ENCODE measurements at places on chromosomes 6 and 20. TPM values are rescaled to one million over a fixed set of nuclear protein-coding genes. Genes with fewer than 3 reads are reported as not detected.

- DNase-seq, result no peak
- no peak overlapping the region for H3K4me3 ChIP-seq
- no peak overlapping the region for H3K27ac ChIP-seq
- H3K36me3 ChIP-seq, result no peaks in the 10 kb centered on the region
These were observed 628.8 kb upstream of the SLC35B3 start for GRCh38 chr6:9064156-9064555.

FAXC gene
- total RNA-seq, result 0.71 TPM

GRCh38 chr6:75326557-75327258 lies 42.1 kb upstream of the TMEM30A start:
- no peaks in the 10 kb centered on the region for H3K27me3 ChIP-seq
- DNase-seq, result no peak
- H3K4me1 ChIP-seq, result no peaks in the 10 kb centered on the region
- no peak overlapping the region for H3K27ac ChIP-seq
- H3K36me3 ChIP-seq, result no peaks in the 10 kb centered on the region

DNA sequence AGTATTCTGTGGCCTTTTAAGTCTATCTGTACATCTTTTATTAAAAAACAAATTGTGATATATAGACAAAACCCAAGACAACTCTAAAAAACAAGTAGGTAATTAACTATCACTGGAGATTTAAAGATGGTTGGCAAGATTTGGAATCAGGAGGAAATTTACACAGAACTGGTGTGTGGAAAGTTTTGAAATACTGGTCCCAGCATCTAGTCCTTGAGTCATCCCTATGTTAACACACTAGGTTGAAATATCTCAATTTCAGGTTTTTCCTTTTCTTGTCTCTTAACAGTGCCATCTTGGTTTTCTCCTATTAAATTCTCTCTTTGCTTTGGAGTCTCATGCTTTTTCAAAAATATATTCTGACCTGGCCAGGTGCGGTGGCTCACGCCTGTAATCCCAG lies 27.5 kb downstream of the SASH1 start:
- H3K27me3 ChIP-seq, result no peaks in the 10 kb centered on the region
- H3K27ac ChIP-seq, result no peak overlapping the region
- peaks cover 49% of the 10 kb centered on the region for H3K4me1 ChIP-seq
- no peak for DNase-seq

DNA sequence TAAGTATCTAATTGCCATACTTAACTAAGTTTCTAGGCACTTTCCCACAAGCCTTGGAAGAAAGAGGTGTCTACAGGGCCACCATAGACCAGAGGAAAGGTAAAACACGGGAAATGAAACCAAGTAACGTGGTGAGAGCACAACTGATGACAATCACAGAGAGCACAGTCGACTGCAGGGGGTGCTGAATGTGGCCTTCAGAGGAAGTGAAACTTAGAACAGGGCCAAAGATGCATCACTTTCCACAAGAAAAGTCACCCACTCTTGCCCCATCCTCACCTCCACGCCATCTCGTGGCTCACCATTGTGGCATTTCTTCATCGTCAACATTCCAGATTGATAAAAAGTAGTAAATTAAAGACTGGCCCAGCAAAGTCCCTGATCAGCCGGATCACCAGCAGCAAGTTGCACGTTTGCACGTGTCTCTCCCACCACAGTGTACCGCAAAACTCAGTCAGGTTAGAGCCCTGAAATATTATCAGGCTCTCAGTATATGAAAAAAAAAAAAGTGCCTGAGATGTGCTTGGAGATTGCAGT lies 31.4 kb downstream of the HIVEP2 start:
- no peak overlapping the region for H3K4me3 ChIP-seq
- no peaks in the 10 kb centered on the region for H3K36me3 ChIP-seq
- no peak overlapping the region for H3K27ac ChIP-seq
- H3K4me1 ChIP-seq, result no peaks in the 10 kb centered on the region
- no peak for DNase-seq

DNA sequence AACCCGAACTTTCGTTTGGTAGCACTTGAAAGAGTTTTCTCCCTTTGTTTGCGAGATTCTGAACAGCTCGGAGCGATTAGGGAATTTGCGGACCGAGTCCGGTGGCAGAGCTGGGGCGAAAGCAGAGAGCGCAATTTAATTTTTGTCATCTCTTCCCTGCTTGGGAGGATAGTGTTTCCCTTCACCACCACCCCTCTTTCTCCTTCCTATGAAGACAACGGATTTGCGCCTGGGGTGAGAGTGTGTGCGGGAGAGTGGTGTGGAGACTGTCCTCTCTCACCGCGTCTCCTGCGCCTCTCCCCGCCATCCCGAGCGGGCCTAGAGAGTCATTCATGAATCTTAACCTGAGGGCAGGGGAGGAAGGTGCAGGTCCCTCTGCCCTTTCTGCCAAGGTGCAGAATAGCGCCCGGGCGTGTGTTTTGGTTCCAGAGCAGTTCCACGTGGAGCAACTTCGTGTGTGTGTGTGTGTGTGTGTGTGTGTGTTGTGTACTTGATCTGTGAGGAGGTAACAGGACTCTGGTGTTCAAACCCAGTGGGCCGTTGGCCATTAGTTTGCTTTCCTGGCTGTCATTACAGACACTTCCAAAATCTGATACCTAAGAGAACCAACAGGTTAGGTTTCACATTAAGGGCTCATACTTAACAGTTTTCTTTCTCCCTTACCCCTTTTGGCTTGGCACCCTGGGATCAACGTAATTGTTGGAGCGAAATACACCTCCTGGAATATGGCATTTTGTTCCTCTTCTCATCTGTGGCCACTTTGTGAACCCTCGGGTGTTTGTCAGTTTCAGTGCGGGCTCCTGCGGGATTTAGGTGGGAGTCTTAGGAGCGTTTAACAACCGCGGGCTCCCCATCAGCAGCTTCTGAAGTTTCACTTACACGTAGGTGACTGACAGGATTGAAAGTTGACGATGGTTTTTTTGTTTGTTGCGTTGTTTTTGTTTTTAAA lies 1.8 kb downstream of the EYA4 start:
- no peak overlapping the region for H3K27ac ChIP-seq
- H3K4me3 ChIP-seq, result no peak overlapping the region
- H3K27me3 ChIP-seq, result peaks cover 35% of the 10 kb centered on the region
- peak; percentile 12 for DNase-seq
- H3K4me1 ChIP-seq, result peaks cover 26% of the 10 kb centered on the region

DNA sequence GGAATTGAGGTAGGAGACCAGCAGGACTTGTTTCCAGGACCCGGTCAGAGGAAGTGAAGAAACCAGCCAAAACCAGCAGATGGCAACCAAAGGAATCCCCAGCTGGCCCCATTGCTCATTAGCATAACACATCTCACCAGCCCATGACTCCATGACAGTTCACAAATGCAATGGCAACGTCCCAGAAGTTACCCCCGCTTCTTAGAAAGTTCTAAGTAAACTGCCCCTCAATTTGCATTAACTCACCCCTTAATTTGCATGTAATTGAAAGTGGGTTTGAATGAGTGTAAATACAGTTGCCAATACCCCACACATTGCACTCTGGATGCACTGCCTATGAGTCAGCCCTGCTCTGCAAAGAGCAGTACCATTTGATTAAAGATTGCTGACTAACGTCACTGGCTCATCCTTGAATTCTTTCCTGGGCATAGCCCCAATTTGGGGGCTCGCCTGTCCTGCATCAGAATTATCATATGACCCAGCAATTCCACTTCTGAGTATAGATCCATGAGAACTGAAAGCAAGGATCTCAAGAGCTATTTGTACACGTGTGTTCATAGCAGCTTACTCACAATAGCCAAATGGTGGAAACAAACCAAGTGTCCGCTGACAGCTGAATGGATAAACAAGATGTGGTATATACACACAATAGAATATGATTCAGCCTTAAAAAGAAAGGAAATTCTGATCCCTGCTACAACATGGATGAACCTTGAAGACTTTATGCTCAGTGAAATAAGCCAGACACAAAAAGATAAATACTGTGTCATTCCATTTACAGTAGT lies 36.4 kb downstream of the MYLK4 start:
- no peaks in the 10 kb centered on the region for H3K4me1 ChIP-seq
- no peak for DNase-seq
- no peaks in the 10 kb centered on the region for H3K27me3 ChIP-seq
- no peak overlapping the region for H3K27ac ChIP-seq
- no peaks in the 10 kb centered on the region for H3K36me3 ChIP-seq

GRCh38 chr20:1509237-1509636 lies 18.0 kb upstream of the SIRPB2 start:
- DNase-seq, result no peak
- no peak overlapping the region for H3K27ac ChIP-seq
- no peaks in the 10 kb centered on the region for H3K36me3 ChIP-seq
- no peaks in the 10 kb centered on the region for H3K27me3 ChIP-seq

GRCh38 chr20:57964011-57964862 lies 254.4 kb upstream of the PMEPA1 start:
- H3K4me3 ChIP-seq, result no peak overlapping the region
- no peaks in the 10 kb centered on the region for H3K4me1 ChIP-seq
- H3K27ac ChIP-seq, result peak overlapping the region; percentile 24
- no peaks in the 10 kb centered on the region for H3K27me3 ChIP-seq
- DNase-seq, result no peak

GRCh38 chr6:126396131-126396530 lies 56.2 kb downstream of the CENPW start:
- H3K4me1 ChIP-seq, result no peaks in the 10 kb centered on the region
- no peaks in the 10 kb centered on the region for H3K27me3 ChIP-seq
- H3K27ac ChIP-seq, result no peak overlapping the region
- no peaks in the 10 kb centered on the region for H3K36me3 ChIP-seq
- no peak overlapping the region for H3K4me3 ChIP-seq
- DNase-seq, result no peak

GRCh38 chr6:167291623-167292300 lies 647 bp downstream of the UNC93A start:
- no peak for DNase-seq
- no peaks in the 10 kb centered on the region for H3K4me1 ChIP-seq
- H3K27me3 ChIP-seq, result no peaks in the 10 kb centered on the region
- no peak overlapping the region for H3K27ac ChIP-seq

GRCh38 chr6:6900569-6901204 lies 207.1 kb upstream of the RREB1 start:
- H3K36me3 ChIP-seq, result no peaks in the 10 kb centered on the region
- DNase-seq, result no peak
- H3K4me1 ChIP-seq, result no peaks in the 10 kb centered on the region
- H3K4me3 ChIP-seq, result no peak overlapping the region

CLPSL2 gene
- total RNA-seq, result not detected

DNA sequence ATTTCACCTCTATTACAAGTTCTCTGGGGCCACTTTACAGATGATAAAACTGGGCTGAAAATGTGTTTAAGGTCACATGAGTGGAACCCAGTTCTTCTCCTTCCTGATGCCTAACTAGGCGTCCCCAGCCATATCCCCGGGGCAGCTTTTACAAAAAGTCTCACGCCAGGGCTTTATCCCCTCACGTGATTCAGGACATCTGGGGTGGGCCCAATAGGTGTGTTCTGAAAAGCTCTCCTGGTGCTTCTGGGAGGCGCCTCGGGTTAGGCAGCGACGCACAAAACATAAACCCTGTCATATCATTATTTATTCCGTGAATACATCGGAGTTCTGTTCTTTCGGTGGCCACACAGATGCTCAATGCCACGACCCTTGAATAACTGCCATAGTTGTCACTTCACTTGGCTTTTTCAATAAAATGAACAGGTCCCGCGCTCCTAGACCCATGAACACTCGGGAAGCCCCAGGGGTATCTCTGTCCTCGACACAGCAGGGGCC lies 32.1 kb downstream of the SF3B5 start:
- H3K27me3 ChIP-seq, result no peaks in the 10 kb centered on the region
- H3K4me3 ChIP-seq, result peak overlapping the region; percentile 95
- DNase-seq, result peak; percentile 38
- H3K36me3 ChIP-seq, result no peaks in the 10 kb centered on the region

DNA sequence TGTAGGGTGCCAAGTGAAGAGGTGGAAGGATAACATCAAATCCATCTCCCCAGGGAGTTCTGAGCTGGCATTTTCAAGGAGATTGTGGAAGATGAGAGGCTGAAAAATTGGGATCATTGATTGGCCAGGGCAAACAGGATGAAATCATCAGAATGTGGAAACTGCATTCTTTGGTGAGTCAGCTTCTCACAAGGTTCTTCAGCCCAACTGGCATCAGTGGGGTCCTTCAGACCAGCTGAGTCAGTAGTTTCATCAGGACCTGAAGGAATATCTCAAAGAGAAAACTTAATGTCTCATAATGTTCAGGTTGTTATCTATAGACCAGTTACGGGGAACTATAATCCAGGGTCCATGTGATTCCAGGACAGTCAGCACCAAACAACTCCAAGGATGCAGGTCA lies 195.8 kb downstream of the HAO1 start:
- H3K4me3 ChIP-seq, result no peak overlapping the region
- H3K4me1 ChIP-seq, result no peaks in the 10 kb centered on the region
- H3K36me3 ChIP-seq, result no peaks in the 10 kb centered on the region
- no peaks in the 10 kb centered on the region for H3K27me3 ChIP-seq
- H3K27ac ChIP-seq, result no peak overlapping the region

GRCh38 chr6:49556429-49556837 lies 6.0 kb downstream of the C6orf141 start:
- no peaks in the 10 kb centered on the region for H3K36me3 ChIP-seq
- H3K27me3 ChIP-seq, result no peaks in the 10 kb centered on the region
- no peak overlapping the region for H3K4me3 ChIP-seq
- DNase-seq, result no peak

TAAR5 gene
- not detected for total RNA-seq

DNA sequence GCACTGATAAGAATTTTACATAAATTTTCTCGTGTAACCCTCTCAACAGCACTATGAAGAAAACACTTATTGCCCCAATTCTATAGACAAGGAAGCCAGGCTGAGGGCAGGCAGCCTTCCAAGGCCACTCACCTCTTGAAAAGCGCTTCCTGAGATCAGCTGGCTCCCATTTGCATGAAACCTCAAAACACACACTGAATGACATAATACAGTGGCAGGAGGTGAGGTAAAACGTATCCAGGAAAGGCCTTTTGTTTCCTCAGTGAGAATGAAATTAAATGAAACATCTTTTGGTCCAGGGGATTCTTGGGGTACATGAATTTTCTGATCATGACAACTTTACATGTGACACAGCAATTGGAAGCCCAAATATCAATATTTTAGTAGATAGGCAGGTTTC lies 112.5 kb downstream of the WDR27 start:
- H3K27ac ChIP-seq, result peak overlapping the region; percentile 65
- no peaks in the 10 kb centered on the region for H3K27me3 ChIP-seq
- peak; percentile 27 for DNase-seq
- H3K4me1 ChIP-seq, result peaks cover 13% of the 10 kb centered on the region
- H3K4me3 ChIP-seq, result no peak overlapping the region
- H3K36me3 ChIP-seq, result no peaks in the 10 kb centered on the region
